ENCODE measurements at places on chromosomes 6 and 20.
A peak's percentile ranks its signal among the peaks of the same experiment; 100 is the strongest.

GRCh38 chr6:139131736-139132280 lies 3.1 kb upstream of the HECA start:
- DNase-seq = peak; percentile 35

DNA sequence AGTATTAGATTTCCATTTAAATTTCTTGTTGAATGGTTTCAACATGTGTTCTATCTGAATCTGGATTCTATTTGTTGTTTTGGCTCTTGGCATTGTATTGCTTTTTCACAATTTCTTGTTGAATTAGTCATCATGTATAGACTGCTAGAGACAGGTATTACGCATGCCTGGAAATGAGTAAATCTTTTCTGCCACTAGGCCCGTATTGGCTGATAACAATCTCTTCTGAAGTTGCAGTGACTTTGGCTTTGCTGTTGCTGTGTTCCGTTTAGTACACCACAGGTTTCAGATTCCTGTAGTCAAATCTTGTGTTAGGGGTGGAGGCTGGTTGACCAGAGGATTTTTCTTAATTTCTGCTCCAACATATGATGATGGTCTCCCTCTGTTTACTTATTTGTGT lies 1339.4 kb downstream of the GRIK2 start:
- no peak for DNase-seq

DNA sequence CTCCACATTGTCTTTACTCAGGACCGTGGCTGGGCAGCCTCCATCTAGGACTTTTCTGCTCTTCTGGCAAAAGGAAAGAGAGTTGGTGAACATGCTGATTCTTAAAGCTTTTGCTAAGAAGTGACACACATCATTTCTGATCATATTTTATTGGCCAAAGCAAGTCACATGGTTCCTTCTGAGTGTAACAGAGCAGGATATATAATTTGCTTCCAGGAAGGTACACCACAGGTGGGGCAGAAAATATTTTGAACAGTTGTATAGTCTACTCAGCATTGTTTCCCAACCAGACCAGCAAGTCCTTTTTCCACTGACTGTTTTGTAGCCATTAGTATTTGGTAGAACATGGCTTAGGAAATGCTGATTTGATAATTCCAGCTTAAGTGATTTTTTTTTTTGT lies 73.5 kb downstream of the AKAP7 start:
- DNase-seq = no peak

GRCh38 chr6:90385759-90386313 lies 89.2 kb upstream of the BACH2 start:
- DNase-seq = no peak

DNA sequence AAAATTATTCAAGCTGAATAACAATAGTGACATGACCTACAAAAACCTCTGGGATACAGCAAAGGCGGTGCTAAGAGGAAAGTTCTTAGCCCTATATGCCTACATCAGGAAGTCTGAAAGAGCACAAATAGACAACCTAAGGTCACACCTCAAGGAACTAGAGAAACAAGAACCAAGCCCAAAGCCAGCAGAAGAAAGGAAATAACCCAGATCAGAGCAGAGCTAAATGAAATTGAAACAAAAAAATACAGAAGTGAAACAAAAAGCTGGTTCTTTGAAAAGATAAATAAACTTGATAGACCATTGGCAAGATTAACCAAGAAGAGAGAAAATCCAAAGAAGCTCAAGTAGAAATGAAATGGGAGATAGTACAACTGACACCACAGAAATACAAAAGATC lies 47.6 kb upstream of the NOTCH4 start:
- DNase-seq = peak; percentile 13

DNA sequence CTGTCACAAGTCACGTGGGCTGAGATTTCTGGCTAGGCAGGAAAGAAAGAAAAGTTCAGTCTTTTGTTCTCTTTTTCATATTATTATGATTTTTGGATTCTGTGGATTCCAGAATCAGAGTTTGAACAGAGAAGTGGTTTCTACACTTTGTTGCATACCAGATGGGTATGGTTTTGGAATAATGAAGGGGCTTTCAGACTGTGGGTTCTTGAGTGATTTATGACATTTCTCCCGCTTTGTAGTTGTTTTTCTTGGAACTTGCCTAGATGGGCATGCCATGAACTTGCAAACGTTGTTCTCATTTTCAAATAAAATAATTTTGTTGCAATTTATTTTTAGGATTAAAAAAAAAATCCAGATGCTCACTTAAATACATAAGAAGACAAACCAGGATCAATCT lies 34.4 kb downstream of the CBFA2T2 start:
- DNase-seq = no peak

DNA sequence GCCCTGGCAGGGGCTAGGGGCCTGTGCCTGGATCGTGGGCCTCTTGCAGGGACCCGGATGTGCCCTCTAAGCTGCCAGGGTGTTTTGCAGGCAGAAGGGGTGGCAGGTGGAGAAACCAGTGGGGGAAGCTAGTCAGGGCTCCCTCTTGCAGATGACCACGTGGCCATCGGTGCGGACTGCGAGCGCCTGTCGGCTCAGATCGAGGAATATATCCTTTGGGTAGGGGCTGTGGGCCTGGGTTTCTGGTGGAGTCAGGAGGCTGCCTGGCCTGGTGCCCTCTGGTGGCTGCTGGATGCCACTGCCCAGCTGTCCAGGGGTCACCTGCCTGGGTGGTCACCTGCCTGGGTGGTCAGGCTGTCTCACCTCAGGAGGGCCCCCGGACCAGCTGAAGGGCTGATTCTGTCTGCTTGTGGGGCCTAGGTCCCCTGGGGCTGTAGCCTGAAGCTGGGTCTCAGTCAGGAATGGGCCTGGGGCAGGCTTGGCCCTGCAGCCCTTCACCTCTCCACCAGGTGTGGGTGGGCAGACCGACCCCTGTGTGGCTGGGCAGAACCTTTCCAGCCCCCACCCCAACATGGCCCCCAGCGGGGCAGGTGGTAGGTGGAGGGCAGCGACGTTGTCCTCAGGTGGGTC lies 6.7 kb downstream of the TCEA2 start:
- no peak for DNase-seq

- no peak for DNase-seq
Measured at GRCh38 chr20:48739395-48740291, 88.2 kb downstream of the PREX1 start.

DNA sequence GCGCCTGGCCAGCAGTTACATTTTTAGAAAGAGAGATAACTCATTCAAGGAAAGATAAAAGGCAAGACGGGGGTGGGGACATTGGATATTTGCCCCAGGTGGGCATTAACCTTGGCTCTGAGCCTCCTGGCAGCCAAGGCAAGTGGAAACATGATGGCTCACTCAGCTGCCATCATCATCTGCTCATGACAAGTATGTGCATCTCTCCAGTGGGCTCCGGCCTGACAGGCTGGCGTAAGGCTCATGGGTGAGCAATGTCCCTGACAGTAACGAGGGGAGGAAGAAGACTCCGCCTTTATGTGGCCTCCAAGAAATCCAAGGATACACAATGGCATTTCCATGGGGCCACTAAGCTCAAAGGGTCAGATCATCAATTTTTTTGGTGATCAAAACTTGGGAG lies 13.3 kb downstream of the ANKRD60 start:
- DNase-seq = no peak

DNA sequence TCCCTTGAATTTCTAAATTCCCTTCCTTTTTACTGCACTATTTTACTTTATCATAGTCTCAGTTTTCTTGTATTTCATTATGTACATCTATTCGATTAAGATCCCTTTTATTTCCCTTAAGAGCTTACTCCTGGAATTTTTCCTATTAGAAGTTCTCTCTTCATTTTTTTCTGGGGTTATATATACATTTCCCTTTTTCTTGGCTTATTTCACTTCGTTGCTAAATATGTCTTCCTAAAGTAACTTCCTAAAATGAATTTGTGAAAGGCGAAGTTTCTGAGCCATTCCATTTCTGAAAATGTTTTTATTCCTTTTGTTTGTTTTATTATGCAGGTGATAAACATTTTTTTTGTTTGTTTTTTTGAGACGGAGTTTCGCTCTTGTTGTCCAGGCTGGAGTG lies 5.9 kb upstream of the CD109 start:
- no peak for DNase-seq

- no peak for DNase-seq
Measured at GRCh38 chr6:139010674-139011073, 17.9 kb upstream of the ABRACL start.

DNA sequence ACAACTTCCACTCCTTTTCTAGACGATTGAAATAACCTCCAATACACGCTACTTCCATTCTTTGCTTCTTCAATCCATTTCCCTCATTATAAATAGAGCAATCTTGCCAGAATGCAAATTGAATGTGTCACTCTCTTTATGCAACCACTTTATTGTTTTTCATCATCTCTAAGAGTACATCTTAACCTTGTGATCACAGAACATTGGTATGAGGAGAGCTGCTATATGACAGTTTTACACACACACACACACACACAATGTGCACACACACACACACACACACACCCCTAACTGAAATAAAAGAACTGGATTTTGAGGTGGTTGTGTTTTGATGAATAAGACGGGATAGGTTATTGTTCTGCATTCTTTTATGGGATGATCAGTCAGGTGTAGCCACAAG lies 187.0 kb downstream of the HDGFL1 start:
- no peak for DNase-seq

- DNase-seq = no peak
Measured at GRCh38 chr6:23561732-23562131, 564.3 kb upstream of the NRSN1 start.

- no peak for DNase-seq
Measured at GRCh38 chr6:90118581-90118980, 178.1 kb downstream of the BACH2 start.

GRCh38 chr6:27986928-27987725 lies 30.1 kb downstream of the OR2B6 start:
- no peak for DNase-seq

DNA sequence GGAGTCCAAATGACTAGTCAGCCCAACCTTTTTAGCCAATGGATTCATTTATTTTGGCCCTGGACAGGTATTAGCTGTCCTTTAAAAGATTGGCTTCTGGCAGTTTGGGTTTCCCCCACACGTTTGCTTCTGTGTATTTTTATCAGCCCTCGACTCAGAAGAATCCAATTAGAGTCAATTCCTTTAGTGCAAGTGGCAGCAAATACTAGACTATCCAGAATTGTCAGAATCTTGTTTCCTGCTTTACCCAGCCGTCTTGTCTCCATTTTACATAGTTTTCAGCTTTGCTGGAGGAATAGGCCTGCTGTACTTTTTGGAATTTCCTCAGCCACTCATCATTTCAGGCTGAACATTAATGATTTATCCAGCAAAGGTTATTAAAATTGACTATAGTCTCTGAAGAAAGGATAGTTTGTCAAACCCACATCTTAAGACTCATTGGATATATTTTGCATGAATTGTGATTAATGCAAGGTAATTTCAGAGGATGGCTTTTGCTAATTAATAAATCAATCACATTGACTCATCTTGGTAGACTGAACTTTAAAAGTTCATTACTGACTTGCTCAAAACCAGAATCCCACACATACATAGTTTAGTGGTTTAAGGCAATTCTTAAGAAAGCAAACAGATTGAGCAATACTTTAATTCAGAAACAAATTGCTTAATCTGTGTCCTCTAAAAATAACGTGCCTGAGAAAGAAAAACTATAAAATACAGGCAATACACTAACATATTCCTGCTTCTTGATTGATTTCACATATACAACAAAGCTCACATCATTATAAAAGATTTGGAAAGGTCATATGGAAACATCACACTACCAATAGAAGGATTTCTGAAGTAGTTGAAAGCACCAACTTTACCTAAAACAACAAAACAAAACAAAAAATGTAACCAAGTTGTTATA lies 62.9 kb upstream of the ZNF217 start:
- no peak for DNase-seq

DNA sequence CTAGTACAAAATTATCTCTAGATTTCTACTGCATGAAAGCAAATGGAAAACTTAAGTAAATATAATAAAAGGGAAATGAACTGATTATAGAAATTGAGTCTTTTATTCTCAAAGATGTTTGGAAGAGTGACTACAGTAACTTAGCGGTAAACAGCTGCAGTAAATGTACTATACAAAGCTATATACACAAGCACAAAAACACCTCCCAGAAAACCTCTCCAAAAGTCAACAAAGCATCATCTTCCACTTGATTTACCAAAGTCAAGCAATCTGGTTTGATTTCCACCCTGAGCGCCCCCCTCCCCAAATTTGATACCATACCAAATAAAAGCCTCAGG lies 142.1 kb upstream of the SHLD1 start:
- DNase-seq = no peak

- DNase-seq = no peak
Measured at GRCh38 chr6:153051801-153052200, 49.3 kb upstream of the MTRF1L start.

- DNase-seq = no peak
Measured at GRCh38 chr6:14035071-14035847, 82.3 kb upstream of the CD83 start.

- DNase-seq = no peak
Measured at GRCh38 chr6:101550451-101550850, 156.9 kb downstream of the GRIK2 start.

- no peak for DNase-seq
Measured at GRCh38 chr6:56642366-56643261, at the start of gene DST. Gene DST (minus strand): TSS chr6:56642889.

GRCh38 chr6:30965140-30965601 lies 18.3 kb upstream of the MUC21 start:
- DNase-seq = no peak

GRCh38 chr6:139904158-139904533 lies 529.7 kb upstream of the CITED2 start:
- no peak for DNase-seq

- no peak for DNase-seq
Measured at GRCh38 chr20:10986586-10986985, 312.8 kb upstream of the JAG1 start.

DNA sequence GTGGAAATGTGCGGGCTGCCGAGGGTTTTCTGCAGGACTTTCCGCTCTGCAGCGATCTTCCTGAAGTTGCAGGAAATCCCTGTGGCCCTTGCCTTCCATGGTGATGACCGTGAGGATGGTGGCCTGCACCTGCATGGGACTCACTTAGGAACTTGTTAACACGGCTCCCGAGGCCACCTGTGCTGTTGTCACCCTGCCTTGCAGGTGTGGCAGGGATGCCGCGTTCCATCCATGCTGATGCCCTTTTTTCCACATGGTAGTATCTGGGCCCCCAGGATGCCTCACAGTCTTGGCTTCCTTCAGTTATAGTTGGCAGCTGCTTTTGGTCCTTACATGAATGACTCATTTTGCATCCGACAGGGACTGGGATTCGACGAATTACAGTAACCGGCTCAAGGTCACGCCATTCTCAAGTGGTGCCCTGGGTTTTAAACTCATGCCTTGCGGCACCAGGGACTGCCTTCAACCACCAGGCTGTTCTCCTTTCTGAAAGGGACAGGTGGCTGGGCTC lies 37.2 kb downstream of the SYNJ2 start:
- no peak for DNase-seq

DNA sequence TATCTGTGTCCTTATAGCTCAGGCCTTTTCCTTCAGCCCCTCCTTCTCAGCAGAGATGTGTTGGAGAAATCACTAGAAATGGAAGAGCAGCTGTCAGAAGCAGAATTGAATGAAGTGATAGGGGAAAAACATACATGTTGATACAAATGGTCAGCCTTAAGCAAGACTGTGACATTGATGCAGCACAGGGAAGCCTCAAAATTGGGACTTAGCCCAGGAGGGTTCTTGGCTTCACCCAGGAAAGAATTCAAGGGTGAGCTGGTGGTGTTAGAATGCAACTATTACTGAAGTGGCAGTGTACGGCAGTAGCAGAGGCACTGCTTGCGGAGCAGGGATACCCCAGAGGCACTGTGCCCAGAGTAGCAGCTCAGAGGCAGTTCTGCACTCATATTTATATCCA lies 8.0 kb upstream of the KIF16B start:
- no peak for DNase-seq
